ENCODE measurements at places on chromosomes 6 and 20. TPM values are rescaled to one million over a fixed set of nuclear protein-coding genes. Genes with fewer than 3 reads are reported as not detected.

SPATA2 gene
- 5.7 TPM for total RNA-seq

LY6G5C gene
- total RNA-seq = not detected

RNF217 gene
- 14.6 TPM for total RNA-seq

MAS1 gene
- total RNA-seq = not detected

PTCHD4 gene
- total RNA-seq = 3.1 TPM

VSTM2L gene
- 8.0 TPM for total RNA-seq

SULF2 gene
- total RNA-seq = 217 TPM

NFS1 gene
- 37.7 TPM for total RNA-seq

SLCO4A1 gene
- total RNA-seq = 30.7 TPM

SLC35D3 gene
- not detected for total RNA-seq

PAK5 gene
- not detected for total RNA-seq

FOXC1 gene
- 17.9 TPM for total RNA-seq

AK9 gene
- 1.6 TPM for total RNA-seq

ENPP1 gene
- total RNA-seq = 3.8 TPM

WFDC5 gene
- total RNA-seq = not detected

TCF19 gene
- 10.8 TPM for total RNA-seq

TGM3 gene
- total RNA-seq = not detected

PROCR gene
- 76.4 TPM for total RNA-seq

LCA5 gene
- total RNA-seq = 8.3 TPM

Measured in renal cortical epithelial cell (primary cell).